ENCODE measurements at places on chromosomes 2 and 18.

GRCh38 chr2:232927793-232928550 lies 57.9 kb downstream of the SNORC start:
- DNase-seq: no peak

GRCh38 chr2:159748089-159748488 lies 35.8 kb downstream of the MARCHF7 start:
- no peak for DNase-seq

GRCh38 chr2:88698027-88698413 lies 6.5 kb downstream of the RPIA start:
- DNase-seq: no peak

DNA sequence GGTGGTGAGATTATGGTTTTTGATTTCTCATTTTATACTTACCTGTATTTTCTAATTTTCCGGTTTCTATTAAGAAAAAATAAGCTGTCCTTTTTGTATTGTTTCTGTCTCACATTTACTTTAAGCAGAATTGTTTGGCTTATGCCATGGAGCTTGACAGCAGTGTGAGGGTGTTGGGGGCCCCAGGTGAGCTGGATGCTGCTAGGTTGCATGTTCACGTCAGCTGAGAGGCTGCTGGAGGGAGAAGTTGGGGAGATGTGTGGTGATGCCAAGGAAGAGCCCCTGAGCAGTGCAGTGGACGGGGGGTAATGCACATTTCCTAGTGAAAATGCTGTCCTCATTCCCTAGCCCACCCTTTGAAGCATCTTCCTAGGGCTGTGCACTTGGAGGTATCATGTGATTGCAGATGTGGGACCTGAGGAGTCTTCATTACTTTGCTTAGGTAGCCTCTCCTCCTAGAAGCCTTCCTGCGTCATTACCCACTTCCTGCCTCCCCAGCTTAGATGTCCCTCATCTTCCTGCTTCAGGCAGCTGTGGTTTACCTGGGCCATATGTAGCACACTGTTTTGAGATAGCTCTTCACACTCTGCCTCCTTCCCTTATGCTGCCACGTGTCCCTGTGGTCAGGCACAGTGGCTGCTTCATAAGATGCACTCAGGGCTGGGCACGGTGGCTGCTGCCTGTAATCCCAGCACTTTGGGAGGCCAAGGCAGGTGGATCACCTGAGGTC lies 16.2 kb downstream of the ATG16L1 start:
- peak; percentile 66 for DNase-seq

GRCh38 chr2:102144128-102144527 lies 1.6 kb downstream of the IL1R1 start:
- no peak for DNase-seq

GRCh38 chr2:206075113-206075512 lies 10.9 kb downstream of the INO80D start:
- DNase-seq: no peak

DNA sequence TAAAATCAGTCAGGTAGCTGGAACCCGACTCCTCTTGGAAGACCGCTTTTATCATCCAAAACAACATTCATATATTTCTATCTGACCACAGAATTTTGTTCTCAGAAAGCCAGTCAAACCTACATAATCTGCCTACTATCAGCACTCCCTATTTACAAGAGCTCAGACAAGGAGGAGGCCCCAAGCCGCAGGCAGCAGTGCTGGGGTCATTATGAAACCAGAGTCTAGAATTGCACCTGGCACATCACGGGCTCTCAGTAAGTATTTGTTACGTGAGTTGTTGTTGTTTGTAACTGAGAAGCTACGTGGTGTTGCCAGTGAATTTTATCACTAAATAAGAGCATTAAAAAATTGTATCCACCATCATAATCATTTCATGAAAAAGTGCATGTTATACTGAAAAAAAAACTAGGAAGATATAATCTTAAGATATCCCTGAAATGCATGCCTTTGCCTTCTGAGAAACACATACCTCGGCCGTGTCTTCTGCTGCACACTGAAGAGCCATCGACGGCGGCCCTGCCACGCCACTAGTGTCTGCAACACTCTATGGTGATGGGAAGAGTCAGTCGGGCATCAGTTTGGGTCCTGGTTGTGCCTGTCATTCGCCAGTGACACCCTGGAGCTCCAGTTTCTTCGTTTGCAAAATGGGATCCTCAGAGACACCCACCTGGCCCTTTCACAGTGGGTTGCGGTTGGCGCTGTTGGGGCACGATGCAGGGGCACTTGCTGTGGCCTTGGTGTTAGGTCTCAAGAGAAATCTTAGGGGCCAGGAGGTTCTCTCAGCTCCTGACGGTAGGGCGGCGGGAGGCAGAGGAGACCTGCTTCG lies 505.9 kb downstream of the EIPR1 start:
- DNase-seq: no peak

DNA sequence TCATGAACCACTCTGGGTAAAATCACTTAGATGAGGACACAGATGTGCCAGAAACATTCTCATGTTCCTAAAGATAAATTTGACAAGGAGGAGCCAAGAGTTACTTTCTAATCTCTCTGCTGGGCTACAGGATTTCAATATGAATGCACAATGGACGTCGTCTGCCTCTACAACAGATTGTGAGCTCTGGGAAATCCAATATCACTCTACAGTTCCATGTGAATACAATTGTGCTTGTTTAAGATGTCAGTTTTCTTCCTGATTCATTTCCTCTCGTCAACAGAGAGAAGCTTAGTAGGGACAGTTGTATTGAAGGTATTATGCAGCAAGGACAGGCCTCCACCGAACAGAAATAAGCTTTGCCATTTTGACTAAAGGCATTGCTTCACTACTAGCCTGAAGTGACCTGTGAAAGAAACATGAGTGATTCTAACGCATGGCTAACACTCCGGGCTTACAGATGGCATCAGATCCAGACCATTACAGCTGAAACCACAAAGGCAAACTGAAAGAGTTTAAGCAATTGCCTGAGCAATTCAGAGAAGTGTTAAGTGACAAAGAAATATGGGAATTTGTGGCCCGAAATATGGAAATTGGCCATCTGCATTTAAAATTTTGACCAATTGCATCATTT lies 1591.5 kb downstream of the LRP1B start:
- DNase-seq: no peak
